ENCODE measurements at places on chromosomes 5 and 9.

DNA sequence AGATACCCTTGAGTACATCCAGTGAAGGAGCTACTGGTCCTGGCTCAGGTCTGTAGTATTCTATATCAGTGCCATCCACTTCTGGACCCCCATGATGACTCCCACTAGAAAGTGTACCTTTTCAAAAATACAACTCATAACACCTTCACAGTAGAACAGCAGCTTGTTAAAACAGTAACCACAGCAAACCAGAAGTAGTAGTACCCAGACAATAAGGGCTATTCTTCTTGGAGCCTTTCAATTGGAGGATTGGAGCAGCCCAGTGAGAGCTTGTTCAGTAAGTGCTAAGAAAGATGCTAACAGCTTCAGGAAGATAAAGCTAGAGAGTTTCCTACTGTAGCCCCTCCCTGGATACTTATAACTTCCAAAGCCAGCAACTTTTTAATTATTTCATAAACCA, 10.1 kb downstream of the ARL14EPL start:
- DNase-seq: no peak

DNA sequence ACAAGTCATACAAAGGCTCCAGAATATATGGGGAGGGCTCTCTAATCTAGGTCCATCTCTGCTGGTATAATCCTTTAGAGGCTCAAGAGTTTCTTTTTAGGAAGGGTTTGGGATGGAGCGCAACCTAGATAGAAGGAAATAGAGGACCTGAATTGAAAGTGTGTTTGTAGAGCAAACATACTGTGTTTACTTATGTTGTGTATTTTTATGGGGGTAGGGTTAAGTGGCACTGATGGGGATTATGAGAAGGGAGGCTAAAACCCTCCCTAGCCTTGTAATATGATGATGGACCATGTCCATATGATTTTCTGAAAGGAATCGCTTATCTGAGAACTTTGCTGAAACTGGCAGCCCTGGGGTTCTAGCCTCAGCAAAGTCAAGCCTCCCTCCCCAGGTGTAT, 4.4 kb upstream of the ELL2 start:
- DNase-seq: peak; percentile 56

DNA sequence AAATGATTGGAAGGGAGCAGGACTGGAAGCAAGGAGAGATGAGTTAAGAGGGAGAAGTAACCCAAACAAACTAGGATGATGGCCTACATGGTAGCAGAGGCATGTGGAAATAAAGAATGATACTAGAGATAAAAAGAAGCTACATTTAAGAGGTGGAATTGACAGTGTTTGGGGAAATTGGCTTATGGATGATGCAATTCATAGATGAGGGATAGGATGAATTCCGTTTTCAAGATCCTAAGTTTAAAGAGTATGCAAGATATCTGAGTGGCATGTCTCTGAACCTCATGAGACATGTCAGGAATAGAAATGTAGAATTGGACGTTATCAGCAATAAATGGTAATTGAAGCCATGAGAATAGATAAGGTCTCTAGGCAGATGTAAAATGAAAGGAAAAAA, 73.6 kb downstream of the RPS23 start:
- DNase-seq: no peak

- no peak for DNase-seq
Measured at GRCh38 chr5:149149942-149150341, 8.6 kb downstream of the ABLIM3 start.

DNA sequence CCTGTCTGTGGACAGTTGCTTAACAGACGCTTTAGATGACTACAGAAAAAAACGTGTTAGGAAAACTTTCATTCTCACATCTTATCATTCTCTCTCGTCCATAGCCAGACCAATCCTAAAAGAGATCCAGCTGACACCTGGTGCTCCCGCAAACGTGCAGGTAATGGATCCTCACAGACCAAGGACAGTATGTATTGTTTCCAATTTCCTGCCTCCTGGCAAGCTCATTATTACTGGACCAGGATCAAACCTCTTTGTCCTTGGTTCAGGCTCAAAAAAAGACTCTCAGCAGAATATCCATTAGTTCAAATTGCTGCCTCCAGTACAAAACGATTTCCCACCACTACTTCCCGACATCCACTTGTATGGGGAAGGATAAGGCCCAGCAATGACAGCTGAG, 62.4 kb downstream of the SERINC5 start:
- DNase-seq: peak; percentile 98

- DNase-seq: no peak
Measured at GRCh38 chr5:158947846-158948245, 151.9 kb downstream of the EBF1 start.

- no peak for DNase-seq
Measured at GRCh38 chr5:124111886-124112285, 599.9 kb downstream of the CSNK1G3 start.

DNA sequence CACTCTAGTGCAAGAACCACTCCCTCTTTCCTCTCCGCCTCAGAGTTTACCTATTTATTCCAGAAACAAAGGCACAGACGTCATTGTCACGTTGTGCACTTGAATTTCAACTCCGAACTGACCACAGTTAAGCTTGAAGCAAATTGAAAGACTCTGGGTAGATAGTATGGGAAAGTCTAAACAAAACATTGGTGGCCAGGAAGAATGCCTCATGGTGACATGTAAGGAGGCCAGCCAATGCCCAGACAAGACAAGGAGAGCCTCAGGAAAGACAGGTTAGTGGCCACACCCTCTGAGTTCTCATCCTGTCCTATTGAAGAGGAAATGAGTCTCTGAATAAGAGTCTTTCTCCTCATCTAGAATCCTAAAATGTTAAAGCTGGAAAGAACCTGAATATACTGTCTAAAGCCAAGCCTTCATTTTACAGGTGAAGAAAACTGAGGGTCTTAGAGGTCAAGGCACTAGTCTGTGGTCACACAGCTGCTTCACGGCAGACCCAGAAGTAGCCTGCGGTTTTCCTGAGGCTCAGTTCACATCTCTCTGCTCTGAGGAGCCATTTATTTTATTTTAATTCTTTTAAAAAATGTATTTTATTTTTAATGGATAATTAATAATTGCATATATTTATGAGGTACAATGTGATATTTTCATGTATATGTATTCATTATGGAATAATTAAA, 30.2 kb downstream of the ZFAND5 start:
- no peak for DNase-seq

DNA sequence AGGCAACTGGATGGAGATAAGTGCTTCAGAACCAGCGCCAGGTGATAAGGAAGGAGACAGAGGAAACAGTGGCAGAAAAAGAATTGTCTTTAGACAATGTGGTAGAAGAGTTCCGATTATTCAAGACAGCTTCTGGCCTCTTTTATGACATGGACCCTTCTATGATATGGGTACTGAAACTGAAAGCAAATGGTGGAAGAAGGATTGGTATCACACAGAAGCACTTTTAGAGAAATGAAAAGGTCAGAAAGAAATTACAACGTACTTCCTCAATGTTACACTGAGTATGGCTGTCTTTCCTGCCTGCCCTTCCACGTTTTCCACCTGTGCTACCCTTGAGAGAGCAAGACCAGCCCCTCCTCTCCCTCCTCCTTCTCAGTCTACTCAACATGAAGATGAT, 959.3 kb downstream of the DNAH5 start:
- DNase-seq: no peak

- no peak for DNase-seq
Measured at GRCh38 chr5:32230356-32231099, 56.4 kb upstream of the GOLPH3 start.

- DNase-seq: no peak
Measured at GRCh38 chr5:4905674-4906520, 234.2 kb upstream of the ADAMTS16 start.

All from NCI-H748 treated with DMSO at 0.1 percent for 48 hours (cell line).